ENCODE measurements at places on chromosomes 6 and 20.
A peak's percentile ranks its signal among the peaks of the same experiment; 100 is the strongest.

- no peak for DNase-seq
Measured at GRCh38 chr6:170022827-170023619, 267.9 kb downstream of the DLL1 start.

DNA sequence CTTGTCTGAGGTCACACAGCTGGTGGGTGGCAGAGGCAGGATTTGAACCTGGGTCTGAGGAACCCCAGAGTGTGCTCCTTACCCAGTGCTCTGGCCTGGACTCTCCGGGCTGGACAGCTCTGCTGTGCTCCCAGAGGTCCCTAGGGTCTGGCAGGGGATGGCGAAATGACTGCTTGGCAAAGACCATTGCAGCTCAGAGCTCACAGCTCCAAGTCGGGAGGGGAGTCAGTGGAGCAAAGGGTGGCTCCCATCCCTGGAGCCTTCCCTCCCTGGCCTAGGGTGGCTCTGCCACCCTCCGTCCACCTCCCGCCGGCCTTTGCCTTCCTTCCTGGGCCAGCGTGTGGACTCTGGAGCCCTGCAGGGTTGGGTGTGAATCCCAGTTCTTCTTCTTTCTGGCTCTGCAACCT, 17.5 kb downstream of the CEBPB start:
- no peak for DNase-seq

DNA sequence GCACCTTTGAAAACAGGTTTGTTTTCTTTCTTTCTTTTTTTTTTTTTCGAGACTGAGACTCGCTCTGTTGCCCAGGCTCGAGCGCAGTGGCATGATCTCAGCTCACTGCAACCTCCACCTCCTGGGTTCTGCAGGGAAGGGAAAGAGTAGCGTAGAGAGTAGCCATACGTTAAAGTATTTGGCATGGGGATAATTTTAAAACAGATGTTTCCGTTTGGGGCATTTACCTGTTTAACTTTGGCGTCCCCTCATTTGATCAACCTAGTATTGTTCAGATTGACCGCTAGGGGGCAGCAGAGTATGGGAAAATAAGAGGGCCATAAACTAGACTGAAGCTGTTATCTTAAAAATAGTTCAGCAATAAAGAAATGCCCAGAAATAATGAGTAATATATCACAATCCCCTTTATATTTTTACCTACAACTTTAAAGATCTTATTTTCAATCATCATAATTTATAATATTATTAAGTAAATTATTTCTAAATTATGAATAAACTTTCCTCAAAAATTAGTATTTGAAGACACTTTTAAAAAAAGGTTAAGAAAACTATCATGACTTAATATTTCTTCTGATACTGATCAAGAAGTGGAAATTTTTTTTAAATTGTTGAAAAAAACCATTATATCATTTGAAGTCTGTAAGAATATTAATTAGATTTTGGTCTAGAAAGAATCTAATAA, 7.6 kb upstream of the TAAR9 start:
- DNase-seq: peak; percentile 78

DNA sequence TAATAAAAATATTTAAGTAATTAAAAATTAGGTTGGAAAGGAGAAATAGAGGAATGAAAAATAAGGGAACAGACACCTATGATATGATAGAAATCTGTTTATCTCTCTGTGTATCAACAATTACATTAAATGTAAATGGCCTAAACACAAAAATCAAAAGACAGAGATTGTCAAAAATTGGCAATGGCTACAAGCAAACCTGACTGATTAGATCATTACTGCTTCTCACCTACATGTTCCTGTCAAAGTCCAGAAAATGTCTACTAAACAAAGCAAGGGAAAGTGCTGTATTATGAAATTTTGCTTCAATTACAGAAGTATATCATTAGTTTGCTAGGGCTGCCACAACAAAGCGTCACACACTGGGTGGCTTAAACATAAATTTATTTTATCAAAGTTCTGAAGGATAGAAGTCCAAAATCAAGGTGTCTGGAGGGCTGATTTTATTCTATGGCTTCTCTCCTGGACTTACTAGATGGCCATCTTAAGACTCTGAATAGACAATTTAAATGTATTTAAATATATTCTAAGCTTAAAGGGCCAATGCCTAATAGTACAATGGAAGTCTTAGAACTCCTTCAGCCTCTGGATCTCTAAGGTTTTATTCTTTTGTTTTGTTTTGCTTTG, 6.3 kb downstream of the ME1 start:
- DNase-seq: no peak

DNA sequence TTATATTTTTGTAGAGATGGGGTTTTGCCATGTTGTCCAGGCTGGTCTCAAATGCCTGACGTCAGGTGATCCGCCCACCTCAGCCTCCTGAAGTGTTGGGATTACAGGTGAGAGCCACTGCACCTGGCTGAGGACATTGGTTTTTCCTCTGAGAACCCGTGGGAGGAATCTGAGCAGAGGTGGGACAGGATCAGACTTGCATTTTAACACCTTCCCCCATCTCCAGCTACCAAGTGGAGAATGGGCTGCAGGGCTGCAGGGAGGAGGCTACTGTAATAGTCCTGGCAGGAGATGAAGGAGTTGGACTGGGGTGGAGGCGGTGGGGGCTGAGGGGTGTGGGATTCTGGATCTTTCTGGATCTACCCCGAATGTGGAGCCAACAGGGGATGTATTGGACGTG, 24.5 kb downstream of the FAM110A start:
- DNase-seq: no peak

- DNase-seq: peak; percentile 79
Measured at GRCh38 chr6:15062516-15063252, 183.2 kb upstream of the JARID2 start.

DNA sequence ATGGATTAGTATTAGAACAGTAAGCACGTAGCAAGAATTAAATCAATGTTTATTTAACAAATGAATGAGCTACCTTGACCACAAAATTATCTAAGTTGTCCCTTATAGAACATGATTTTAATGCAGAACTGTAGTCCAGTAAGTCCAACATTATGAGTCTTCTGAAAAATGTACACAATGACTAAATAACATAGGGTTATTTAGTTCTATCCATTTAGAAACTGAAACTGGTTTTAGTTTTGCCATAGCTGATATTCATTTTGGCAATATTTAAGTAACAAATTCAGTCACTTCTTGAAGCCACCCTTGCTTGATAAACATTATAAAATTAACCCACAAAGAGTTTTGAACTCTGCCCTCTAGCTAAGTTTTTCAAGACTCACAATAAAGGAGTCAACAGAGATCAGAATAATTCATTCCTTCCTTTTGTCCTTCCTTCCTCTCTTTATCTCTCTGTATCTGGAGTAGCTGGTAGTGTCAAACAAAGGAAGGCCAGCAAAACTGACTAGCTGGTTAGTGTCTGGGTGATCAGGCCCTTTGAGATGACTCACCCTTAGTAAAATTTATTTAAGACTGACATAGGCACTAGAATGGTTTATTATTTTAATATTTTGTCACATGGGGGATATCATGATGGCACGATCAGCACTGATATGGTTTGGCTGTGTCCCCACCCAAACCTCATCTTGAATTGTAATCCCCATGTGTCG, 115.1 kb downstream of the BTBD9 start:
- peak; percentile 10 for DNase-seq

Measured in astrocyte of the hippocampus (primary cell).